Right ventricle myocardium inferior (tissue), 1 donor: ENCODE measurements at places on chromosomes 16 and 17. TPM values are rescaled to one million over a fixed set of nuclear protein-coding genes. Genes with fewer than 3 reads are reported as not detected.

The ANKS4B gene
- not detected for total RNA-seq

The ATP2C2 gene
- not detected for total RNA-seq

The MFSD6L gene
- total RNA-seq, result 0.11 TPM

The KRTAP9-2 gene
- not detected for total RNA-seq

DNA sequence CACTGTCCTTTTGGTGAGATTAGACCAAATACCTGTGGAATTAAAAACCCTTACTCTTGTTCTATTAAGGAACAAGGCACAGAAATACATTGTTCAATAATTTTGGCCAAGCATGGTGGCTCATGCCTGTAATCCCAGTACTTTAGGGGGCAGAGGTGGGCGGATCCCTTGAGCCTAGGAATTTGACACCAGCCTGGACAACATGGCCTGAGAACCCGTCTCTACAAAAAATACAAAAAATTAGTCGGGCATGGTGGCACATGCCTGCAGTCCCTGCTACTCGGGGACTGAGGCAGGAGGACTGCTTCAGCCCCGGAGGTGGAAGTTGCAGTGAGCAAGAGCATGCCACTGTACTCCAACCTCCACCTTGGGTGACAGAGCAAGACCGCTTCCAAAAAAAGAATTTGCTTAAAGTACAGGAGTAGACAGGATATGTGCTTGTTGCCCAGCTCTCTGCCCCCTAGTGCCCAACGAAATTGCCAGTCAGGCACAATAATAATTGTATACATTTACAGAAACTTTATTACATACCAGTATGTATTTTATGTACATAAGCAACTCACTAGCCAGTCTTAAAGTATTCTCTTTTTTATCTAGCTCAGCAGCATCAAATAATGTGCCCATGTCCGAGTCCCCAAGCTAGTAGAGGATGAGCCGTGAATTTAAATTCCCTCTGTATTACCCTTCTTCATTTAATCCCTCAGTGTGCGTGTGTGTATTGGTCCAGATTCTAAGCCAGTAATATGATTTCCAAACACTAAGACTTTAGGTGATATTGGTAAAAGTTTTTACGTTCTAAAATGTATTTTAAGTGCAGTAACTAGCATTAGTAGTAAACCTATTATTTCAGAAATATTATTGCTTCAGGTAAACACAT lies 1.4 kb downstream of the THUMPD1 start:
- no peak for DNase-seq
